ENCODE measurements at places on chromosomes 7 and 10.
A peak's percentile ranks its signal among the peaks of the same experiment; 100 is the strongest.

GRCh38 chr10:57864765-57865680 is 402.7 kb downstream of the IPMK start:
- DNase-seq = no peak

GRCh38 chr10:5698062-5698461 is 13.4 kb downstream of the TASOR2 start:
- no peak for DNase-seq

DNA sequence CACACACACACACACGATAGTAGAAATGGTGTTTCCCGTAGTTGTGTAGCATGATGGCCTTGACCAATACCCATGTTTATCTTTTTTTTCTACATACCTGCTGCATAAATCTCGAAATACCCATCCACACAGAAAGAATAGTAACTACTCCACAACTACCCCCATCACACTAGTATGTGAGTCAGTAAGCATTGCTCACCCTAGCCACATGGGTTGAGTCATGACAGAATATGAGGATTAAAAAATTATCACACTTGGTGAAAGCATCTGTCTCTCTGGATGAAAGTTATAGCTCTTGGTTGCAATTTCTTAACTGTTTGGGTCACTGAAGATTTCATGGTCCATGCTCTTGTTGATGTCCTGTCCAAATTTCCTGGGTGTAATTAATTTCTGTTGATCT is 103.4 kb upstream of the MDFIC start:
- DNase-seq = no peak

DNA sequence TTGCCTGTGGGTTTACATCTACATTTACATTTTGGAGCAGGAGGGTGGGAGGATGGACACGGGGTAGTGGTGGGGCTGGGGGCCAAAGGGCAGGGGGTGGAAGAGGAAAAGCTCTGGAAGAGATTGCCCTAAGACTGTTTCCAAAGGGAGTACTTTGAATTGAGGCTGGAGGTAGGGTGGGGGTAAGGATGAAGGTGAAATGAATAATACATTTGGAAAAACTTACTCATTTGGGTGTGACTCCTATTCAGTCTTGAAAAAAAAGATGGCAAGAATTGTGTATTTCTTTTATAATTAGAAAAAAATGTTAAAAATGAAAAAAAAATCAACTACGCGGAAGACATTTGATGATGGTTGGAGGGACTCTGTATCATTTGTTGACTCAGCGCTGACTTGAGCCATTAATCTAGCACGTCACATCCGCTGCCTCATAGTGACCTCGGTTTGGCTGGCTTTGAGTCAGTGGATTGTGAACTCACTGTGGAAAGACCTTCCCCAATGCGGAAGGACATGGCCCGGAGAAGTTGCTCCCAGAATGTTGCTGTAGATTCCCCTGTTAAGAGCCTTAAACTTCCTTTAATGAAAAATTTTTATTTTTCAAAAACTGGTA is 2.8 kb downstream of the FAM180A start:
- no peak for DNase-seq

- no peak for DNase-seq
Measured at GRCh38 chr10:131067690-131068089, 243.8 kb downstream of the TCERG1L start.

DNA sequence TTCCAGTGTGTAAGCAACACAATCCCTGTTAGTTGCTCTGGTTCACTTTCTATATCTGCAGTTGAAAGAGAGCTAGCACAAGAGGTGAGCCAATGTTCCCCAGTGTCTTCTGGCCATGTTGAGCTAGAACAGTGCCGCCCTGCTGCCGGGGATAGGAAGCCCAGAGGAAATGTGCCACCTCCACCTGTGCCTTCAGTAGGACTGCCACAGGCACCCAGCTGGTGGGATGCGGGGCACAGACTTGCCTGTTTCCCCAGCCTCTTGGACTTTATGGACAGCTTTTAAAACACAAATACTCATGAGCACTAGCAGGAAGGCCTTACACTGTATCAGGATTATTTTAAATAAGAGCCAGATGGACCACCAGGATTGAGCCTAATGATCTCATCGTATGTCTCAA is 234.5 kb upstream of the COBL start:
- no peak for DNase-seq

DNA sequence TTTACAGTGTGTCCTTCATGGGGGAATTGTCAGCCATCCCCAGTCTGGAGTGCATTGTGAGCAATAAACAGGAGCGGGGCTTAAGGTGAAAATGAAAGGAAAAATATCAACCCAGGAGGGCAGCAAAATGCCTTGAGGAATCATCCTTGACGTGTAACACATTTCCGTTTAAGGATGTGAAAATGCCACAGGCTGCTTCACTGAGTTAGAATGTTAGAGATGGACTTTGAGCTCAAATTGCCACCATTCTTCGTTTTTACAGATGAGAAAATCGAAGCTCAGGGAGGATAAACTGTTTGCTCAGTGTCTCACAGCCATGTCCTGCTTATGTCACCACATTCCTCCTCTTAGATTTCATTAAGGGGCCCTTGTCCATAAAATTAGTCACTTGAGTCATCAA is 23.1 kb downstream of the SORCS3 start:
- no peak for DNase-seq

GRCh38 chr10:120513307-120513796 is 56.3 kb downstream of the PLPP4 start:
- DNase-seq = no peak

DNA sequence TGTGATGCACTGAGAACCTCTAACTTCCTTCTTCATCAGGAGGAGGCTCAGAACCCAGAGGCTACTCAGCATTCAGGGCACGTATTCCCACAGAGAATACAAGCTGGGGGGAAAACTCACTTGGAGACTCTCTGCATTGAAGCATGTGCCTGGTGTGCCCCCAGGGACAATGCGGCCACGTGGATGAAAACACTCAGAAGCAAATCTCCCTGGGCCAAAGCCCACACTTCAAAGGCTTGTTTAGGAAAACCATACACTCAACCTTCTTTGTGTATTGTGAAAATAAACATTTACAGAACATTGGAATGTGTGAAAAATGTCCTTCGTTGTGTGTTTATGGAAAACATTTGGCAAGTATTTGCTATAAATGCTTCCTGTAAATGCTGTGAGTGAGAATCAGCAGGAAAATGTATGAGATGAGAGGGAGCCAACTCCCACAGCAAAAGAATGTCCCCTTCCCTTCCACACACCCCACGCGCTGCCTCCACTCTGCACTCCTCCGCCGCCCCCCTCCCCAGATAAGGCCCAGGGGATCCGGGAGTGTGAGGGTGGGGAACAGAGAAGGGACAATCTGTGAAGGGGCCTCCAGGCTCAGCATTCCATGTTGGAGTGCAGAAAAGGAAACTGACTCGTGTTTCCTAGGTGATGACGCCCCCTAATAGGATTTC is 339.5 kb downstream of the ELMO1 start:
- no peak for DNase-seq

GRCh38 chr10:79937701-79938151 is 11.2 kb downstream of the SFTPD start:
- DNase-seq = no peak

GRCh38 chr7:732094-732541 is 5.0 kb upstream of the PRKAR1B start:
- no peak for DNase-seq

DNA sequence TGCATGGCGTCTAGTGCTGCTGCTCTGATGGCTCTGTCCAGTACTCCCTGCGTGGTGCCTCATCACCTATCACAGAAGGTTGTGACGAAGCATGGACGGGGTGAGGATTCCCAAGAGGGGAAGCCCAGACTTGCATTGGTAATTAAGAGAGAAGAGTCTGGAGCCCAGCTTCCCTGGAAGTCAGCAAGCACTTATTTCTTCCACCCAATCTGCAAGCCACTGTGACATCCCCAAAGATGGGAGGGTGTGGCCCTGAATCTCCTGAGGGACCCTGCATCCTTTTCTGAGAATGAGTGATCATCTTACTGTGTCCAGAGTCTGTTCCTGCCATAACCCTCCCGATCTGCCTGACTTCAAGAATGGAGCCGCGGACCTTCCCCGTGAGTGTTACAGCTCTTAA is 166.7 kb downstream of the PTPN20 start:
- DNase-seq = no peak

DNA sequence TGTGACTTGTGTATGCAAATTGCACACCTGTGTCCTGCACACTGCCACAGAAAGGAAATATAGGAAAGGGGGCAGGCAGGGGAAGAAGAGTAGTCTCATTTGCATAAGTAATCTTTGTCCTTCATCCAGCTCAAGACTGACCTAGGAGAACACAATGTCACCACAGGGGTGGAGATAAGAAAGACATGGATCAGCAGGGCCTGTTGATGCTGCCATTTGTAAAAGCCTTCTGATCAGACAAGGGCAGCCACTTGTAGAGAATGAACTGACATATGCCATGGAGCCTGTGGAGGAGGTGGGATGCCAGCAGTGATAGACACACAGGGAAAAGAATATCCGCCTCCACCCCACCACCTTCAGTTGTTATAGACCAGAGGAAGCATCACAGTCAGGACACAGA is 528.9 kb downstream of the HTR7 start:
- no peak for DNase-seq

- no peak for DNase-seq
Measured at GRCh38 chr10:12324530-12324929, 24.8 kb upstream of the CAMK1D start.

DNA sequence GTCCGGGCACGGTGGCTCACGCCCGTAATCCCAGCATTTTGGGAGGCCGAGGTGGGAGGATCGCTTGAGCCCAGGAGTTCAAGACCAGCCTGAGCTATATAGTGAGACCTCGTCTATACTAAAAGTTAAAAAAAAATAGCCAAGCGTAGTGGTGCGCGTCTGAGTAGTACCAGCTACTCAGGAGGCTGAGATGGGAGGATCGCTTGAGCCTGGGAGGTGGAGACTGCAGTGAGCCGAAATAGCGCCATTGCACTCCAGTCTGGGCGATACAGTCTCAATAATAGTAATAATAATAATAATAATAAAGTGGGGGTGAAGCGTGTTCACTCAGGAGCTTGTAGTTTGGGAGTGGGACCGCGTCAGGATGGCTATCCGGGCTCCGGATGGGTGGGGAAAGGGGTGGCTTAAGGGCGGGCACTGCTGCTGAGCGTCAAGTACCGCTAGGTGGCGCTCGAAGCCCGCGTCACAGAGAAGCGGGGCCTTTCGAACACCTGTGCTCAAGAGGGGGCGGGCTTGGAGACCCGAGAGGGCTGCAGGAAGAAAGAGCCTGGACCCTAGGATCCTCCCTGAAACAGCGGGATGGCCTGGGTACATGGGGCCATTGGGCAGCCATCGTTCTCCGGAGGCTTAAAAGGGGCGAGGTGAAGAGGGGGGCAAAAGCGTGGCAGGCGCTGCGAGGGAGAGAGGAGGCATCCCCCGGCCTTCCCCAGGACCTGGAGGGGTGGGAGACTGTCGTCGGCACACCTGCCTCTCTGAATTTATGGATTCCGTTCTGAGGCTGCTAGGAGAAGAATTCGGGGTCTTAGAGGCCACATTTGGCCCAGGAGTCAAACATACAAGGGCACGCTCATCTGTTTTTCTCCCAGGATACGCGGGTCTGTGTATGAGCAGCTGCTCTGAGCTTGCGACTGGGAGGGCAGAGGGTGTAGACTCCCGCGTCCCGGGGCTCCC is 14.5 kb downstream of the LBX1 start:
- DNase-seq = peak; percentile 86

GRCh38 chr10:9229702-9230244 is 1175.3 kb downstream of the GATA3 start:
- no peak for DNase-seq

GRCh38 chr10:128710098-128710797 is 584.0 kb upstream of the MKI67 start:
- no peak for DNase-seq

DNA sequence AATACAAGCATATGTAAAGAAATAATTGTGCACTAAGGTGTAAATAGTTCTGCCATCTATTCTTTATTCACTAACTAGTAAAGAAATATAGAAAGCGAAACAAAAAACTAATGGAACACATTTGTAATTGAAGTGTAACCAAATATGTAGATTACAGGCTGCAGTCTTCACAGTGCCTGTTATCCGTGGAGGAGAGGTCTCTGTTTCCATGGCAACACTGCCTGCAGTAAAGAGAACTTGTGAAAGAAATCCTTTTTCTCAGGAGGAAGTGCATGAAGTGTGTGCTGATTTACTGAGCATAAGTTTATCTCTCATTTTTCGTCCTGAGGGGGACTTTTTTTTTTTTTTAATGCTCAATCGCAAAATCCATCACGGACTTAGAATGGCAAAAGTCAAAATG is 102.5 kb downstream of the APBB1IP start:
- no peak for DNase-seq

DNA sequence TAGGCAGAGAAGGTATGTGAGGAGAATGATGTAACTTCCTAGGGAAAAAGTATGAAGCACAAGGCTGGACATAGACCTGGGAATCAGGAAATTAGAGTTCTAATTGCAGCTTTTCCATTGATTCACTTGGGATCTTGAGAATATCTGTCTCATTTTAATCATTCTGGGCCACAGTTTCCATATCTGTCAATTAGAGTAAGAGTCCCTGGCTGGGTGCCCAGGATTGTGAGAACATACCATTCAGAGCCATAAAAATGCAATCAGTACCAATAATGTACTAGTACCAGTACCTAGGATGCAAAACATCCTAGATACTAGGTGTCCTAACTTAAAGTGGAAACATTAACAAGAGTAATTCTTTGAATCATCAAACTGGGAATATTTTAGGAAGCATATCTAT is 29.6 kb downstream of the CAV1 start:
- no peak for DNase-seq

DNA sequence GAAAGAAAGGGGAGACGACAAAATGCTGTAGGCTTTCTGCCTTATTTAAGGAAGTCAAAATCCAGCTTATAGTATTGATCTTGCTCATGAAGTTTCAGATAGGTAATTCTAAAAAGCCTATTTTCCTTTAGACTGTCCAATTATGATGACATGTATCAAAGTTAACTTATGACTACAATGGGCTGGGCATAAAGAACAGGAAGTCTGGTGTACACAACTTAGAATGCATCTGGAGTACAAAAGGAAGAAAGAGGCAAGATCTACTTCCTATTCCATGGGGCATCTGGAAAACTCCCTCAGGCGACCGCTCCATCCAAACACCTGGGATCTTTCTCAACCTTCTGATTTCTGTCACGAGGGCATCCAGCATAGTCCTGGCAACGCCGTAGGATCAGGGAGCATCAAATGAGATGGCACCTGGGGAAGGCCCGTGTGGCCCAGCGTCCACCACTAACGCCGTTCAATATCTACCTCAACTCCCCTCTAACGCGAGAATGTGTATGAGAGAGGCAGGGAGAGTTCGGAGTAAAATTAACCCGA is 512 bp downstream of the FAM24B start:
- DNase-seq = no peak

Data from cardiac muscle cell (in vitro differentiated cells and primary cell).